Memory B cell (primary cell): ENCODE measurements at places on chromosomes 7 and 10.

DNA sequence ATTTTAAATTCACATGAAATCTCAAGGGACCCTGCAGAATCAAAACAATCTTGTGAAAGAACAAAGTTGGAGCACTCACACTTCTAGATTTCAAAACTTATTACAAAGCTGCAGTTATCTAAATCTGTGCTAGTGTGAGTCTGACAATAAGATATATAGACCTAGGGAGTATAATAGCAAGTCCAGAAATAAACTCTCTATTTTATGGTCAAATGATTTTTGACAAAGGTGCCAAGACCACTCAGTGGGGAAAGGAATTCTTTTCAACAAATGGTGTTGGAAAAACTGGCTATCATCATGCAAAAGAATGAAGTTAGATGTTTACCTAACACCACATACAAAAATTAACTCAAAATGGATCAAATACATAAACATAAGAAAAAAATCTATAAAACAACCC is 68.2 kb downstream of the TFEC start:
- no peak for DNase-seq

DNA sequence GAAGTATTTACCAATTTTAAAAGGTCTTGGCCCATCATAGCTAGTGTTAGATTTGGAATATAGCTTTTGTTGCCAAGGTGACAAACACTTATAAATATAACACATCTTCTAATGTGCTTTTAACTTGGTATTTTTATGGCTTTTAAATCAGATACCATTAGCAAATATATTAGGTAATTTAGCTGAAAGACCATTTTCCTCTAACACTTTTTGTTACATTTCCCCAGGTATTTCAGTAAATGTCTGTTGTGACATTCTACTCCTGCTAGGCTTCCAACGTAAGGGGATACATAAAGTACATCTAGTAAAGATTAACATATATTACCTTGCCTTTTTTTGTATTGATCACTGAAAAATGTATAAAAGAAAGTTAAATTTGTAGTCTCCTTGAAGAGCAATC is 75.0 kb upstream of the SEM1 start:
- no peak for DNase-seq

DNA sequence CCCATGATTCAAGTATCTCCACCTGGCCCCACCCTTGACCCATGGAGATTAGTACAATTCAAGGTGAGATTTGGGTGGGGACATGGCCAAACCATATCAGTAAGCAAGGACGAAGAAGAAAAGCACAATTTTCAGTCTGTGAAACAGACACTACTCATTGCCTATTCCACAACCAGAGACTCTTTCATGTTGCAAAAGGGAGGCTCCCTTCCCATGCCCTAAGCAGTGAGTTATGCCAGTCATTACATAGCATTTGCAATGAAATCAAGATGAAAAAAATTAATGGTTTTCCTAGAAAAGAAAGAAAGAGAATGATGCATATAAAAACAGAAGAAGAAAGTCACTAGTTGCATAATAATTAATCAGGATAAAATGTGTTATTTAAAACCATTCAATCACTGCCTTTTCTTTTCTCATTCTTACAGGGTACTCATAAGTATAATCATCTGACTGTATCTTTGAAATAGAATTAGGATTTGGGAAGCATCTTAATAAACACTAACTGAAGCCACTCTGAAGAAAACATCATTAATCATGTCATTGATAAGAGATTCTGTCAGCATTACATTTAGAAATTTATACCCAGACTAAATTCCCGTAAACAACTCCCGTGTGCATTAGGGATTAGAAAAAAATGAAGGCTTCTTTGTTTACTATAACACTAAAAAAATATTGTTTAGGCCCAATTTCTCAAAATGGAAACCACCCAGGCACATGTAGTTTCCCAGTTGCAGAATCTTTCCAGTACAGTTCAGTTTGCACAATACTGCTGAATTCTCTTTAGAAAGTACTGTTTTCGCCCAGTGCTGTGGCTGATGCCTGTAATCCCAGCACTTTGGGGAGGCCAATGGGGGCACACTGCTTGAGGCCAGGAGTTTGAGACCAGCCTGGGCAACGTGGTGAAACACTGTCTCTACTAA is 9.1 kb downstream of the PRPS1L1 start:
- DNase-seq: no peak

- no peak for DNase-seq
These were observed 164.1 kb downstream of the RPS24 start for GRCh38 chr10:78197628-78198272.

DNA sequence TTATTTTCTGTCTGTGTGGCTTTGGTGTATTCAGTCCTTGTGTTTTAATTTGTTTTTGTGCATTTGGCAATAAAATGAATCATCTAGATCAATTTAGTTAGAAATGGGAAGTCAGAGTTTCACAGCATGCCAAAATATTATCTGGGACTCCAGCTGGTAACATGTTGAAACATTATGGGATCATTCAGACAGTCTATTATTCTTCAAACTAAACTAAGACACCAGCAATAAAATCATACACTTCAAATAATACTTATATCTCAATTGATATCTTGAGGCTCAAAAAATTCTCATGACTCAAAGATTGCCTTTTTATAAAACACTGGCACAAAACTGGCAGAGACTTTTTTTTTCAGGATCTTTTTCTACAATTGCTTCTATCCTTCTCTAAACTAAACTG is 5.8 kb upstream of the RP9 start:
- DNase-seq: no peak

DNA sequence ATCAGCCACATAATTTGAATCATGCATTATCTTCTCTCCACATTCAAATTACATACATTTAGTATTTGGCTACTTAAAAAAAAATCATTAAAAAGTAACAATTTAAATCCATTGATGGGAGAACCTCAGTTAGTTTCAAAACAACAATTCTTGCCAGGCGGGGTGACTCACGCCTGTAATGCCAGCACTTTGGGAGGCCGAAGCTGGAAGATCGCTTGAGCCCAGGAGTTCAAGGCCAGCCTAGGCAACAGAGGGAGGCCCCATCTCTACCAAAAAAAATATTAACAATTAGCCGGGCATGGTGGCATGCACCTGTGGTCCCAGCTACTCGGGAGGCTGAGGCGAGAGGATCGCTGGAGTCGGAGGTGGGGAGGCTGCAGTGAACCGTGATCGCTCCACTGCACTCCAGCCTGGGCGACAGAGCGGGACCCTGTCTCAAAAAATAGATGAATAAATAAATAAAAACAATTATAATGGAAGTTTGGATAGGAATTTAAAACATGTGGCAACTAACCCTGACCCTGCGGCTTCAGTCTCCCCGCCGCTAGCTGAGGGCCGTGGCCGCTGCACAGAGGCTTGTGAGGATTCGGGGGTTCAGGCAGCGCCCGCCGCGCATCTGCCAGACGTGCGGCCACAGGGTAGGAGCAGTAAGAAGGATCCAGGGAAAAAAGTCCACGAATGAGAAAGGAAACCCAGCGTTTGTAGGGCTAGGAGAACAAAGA is 1.1 kb upstream of the CSGALNACT2 start:
- no peak for DNase-seq
